ENCODE measurements at places on chromosomes 5 and 9.
A peak's percentile ranks its signal among the peaks of the same experiment; 100 is the strongest.

- no peak for DNase-seq
Observed at GRCh38 chr9:136146126-136147037, 27.7 kb upstream of the TMEM250 start.

DNA sequence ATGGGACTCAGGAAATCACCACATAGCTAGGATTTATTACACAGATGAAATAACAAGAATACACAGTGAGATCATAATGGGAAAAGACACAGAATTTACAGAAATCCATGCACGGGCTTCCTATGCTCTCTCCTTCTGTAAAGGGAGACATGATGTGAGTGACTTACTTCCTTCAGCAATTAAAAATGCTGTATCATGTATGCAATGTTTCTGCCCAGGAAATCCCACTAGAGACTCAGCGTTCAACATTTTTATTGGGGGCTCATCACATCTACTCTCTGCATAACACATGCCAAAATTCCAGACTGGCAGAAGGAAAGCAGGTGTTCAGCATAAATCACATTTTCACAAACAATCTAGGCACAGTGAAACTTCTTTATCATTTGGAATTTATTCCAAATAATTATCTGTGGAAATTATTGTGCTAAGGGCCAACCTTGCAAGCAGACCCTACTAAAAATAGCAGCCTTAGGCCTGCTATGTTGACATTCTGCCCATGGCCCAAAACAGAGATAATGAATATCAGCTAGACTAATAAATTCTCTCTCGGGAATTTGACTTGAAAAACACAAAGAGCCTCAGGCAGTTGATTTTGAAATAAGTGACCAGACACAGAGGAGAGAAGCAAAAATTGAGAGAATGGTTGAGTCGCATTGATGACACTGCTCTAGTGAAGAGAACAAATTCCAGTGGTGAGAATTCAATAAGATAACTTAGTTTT, 31.4 kb upstream of the SELENOP start:
- no peak for DNase-seq

DNA sequence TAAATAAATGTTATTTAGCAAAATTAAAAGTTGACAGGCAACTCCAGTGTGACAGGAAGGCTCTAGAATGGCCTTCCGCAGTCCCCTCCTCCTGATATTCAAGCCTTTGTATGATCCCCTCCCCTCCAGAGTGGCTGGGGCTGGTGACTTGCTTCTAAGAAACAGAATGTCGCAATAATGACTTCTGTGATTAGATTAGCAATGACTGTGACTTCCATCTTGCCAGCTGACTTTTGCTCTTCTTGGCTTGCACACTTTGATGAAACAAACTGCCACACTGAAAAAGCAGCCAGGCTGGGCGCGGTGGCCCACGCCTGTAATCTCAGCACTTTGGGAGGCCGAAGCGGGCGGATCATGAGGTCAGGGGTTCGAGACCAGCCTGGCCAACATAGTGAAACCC, 106.5 kb upstream of the LARP1 start:
- DNase-seq, result no peak

DNA sequence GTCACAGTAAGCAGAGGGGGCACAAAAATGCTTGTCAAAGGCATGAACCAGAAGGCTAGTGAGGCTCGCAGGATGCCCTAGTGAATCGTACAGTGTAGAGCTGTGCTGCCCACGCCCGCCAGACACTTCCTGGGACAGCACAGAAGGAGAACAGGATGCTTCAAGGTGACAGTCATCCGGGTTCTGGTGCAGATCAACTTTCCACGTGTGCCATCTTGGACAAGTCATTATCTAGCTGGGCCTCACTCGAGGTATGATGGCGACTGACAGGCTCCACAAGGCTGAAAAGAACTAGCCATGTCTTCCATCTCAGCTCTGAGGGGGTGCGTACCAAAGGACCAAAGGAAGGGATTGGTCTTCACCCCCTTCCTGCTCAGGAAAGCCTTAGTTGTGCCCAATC, 14.0 kb downstream of the SPRY4 start:
- DNase-seq, result no peak

DNA sequence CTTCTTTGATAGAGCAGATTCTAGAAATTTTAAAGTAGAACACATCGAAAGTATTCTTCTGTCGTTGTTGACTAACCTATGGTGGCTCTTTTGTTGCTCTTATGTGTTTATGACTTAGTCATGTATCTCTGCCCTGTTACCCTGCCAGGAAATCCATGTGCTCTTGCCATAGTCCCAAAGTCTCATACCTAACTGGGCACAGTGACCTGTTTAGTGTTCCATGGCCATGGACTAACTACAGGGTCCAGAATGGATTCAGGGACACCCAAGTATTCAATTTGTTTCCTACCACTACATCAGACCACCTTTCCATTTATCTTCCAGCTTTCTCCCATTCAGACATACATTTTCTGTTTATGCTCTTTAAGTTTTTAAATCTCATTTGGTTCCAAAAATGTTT, 18.0 kb downstream of the SLC44A1 start:
- no peak for DNase-seq

GRCh38 chr5:16737209-16737608, 120.4 kb upstream of the RETREG1 start:
- DNase-seq, result no peak

DNA sequence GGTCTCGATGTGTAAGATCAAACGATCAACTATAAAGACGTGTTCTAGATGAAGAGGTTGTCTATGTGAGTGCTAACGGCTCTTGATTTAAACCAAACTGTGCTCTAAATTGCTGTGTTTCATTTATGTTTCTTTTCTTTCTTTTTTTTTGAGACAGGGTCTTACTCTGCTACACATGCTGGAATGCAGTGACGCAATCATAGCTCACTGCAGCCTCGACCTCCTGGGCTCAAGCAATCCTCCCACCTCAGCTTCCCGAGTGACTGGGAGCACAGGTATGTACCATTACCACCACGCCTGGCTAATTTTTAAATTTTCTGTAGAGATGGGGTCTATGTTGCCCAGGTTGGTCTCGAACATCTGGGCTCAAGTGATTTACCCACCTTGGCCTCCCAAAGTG, 24.0 kb upstream of the RNF130 start:
- no peak for DNase-seq

- no peak for DNase-seq
Observed at GRCh38 chr5:148145916-148146315, 22.4 kb upstream of the SPINK14 start.

DNA sequence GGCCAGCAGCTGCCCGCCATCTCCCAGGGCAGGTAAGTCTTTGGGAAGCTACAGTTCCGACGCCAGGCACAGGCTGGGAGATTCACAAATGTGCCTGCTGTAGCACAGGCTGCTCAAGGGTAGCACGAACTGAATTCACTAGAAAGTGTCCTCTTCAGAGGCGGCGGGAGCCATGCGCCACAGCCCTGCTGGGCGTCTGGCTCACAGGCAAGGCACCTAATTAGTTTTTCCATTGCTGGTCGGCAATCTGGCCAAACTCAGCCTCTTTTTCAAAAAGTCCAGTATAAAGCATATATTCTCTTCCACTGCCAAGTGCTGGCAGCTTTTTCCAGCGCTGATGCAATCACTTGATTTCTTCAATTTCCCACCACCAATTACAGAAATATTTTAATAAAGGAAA, 128.9 kb upstream of the RAPGEF1 start:
- peak; percentile 20 for DNase-seq

DNA sequence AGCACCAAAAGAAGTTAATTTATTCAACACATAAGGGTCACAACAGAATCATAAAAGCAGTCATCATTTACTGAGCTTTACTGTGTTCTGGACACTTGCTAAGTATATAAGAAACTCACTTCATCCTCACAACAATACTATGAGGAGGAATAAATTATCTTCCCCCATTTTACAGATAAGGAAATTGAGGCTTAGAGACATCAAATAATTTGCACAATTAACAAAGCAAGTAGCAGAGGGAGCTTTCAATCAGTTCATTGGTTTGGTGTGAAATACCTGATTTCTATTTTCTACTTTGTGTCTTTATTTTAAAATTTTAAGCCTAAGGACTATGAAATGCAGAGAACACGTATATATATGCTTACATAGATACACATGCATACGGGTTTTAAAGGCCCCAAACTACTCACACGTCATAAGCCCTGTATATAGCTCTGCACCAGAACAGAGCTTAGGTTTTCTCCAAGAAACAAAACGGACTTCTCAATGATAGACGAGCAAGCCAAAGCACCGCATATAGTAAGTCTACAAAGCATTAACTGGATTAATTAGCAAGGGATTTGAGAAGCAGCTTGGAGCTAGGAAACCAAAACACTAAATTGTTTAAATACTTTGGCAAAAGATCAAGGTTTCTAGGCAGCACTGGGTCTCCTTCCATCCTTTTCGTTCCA, 95.6 kb downstream of the DENND1A start:
- DNase-seq, result no peak

DNA sequence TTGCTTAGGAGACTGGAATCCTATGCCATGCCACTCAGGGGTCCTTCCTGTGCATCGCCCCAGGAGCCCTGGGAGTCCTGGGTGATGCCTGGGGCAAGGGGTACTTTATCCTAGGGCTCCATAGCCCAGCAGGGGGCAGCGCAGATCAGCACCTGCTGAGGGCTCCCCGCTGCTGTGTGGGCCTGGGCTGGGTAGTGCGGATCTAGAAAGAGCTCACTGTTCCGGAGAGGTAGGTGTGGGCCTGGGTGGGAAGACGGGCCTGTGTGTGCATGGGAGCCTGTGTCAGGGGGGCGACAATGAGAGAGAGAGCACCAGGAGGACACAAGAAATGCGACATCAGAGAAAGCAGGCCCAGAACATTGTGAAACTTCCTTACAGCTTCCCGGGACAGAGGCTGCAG, 11.4 kb upstream of the DAB2IP start:
- DNase-seq, result peak; percentile 55

DNA sequence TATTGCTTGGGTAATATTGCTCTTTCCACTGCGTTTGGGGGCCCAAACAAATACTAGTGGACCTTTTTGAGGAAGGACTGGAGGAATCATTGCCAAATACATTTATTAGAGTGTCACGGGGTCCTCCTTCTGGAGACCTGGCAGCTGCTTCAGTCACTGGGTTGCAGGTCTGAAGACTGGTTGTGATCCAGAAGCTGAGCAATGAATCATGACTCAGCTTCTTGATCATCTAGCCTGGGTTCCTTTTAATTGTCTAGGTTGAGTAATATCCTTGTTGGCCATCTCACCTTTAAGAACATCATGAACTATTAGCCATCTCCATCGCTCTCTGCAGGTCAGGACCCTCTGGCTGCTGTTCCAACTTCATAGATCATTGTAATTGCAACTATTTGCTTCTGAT, 15.4 kb upstream of the UBAP1 start:
- DNase-seq, result no peak

- DNase-seq, result no peak
Observed at GRCh38 chr9:125183054-125183453, 6.5 kb downstream of the PPP6C start.

DNA sequence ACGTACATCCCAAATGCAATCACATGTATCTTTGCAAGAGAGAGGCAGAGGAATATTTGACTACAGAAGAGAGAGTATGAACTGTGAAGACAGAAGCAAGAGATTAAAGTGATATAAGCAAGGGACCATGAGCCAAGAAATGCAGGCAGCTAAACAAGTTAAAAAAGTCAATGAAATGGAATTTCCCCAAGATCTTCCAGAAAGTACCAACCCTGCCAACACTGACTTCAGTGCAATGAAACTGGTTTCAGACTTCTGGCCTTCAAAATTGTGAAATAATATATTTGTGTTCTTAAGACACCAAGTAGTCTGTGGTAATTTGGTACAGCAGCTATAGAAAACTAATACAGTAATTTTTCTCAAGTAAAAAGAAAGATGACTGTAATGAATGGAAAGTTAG, 20.9 kb downstream of the FOXI1 start:
- DNase-seq, result no peak

DNA sequence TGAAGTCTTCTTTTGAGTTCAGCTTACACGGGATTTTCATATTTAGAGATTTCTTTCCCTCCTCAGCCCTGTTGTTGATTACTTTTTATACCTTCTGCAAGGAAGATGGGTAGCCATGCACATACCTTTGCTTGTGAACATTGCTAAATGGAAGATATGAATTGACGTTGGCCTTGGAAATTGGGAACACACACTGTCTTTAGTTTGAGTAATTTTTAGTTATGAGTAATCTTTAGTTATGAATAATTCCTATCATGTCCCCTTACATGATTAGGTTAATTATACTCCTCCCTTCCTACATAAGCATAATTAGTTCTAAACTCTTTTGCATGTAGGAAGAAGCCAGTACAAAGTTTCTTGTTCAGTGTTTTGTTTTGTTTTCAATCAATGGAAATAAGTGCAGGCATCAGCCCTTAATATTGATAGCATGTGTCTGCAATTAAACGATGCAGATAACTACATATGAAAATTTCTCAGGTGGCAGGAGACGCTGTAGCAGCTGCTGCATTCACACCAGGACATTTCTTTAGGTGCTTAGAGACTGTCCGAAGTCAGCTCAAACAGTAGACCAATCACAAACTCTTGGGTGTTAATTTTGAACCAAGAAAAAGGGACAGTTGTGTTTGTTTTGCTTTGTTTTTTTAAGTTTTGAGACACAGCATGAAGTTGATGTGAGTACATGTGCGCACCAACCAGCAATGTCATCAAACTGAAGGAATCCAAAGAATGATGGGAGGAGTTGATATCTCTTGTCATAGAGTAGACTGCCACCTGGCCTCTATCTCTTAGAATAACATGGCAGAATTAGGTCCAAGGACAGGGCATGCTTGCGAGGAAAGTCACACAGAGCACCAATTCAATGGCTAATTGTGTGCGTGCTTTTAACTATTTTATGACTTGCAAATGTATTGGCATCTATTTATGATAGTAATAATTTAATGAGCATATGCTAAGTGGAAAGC, 51.4 kb downstream of the SMARCA2 start:
- no peak for DNase-seq

DNA sequence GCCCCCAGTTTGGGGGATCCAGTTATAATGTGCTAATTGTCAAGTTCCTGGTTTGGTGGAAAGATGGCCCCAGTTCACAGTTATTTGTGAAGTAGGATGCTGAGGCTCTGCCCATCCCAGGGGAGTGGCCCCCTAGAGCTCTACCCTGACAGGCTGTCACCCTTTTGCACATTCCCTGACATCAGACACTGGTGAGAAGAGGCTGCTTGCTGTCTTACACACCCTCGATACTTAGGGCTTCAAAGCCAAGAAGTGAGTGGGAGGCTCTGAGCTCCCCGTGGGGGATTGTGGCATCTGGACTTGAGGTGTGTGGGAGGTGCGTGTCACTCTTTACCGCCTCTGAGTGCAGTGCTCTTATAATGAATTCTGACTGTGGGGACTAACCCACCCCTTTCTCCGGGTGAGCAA, 168.5 kb downstream of the DOCK2 start:
- no peak for DNase-seq

DNA sequence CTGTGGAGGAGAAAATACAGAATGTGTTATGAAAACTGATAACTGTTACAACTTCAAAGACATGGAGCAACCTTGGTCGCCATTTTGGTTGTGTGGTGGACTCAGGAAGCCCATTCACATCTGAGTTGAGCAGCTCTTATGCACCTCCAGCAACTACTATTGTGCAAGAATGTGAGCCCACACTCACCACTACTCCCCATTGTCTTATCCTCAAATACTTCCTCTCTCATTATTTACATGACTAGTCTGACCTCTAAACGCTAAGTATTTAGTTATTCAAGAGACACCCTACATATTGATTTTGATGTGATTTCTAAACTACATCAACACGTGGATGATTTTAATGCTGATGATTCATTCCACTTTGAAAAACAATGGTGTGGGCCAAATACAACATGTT, 516.6 kb upstream of the CLINT1 start:
- DNase-seq, result no peak
